ENCODE measurements at places on chromosomes 5 and 9. TPM values are rescaled to one million over a fixed set of nuclear protein-coding genes. Genes with fewer than 3 reads are reported as not detected.

DNA sequence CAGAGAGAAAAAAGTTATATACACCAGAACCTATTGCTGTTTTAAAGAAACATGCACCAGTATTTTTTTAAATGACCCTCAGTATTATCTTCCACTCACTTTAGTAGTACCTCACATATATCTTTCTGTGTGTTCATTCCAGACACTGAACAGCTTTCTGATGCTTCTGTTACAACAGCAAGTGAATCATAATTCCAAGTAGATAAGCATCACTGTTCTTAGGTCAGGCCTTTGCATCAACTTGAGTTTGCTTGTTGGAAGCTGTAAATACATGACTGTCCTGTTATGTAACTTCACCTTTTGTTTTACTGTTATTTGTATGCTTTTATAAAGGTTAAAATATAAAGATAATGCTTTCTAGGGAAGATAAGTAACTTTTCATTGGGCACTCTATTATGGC is 184.4 kb downstream of the ISL1 start:
- no peak for DNase-seq

- DNase-seq: no peak
Measured at GRCh38 chr9:92350740-92351133, 25.0 kb downstream of the CENPP start.

Gene SPEF2
- 6.1 TPM for total RNA-seq

GRCh38 chr5:133712562-133712961 is 100.2 kb upstream of the FSTL4 start:
- no peak for DNase-seq

Gene AGTPBP1
- total RNA-seq: 15.1 TPM

- DNase-seq: no peak
Measured at GRCh38 chr9:124590889-124591641, 83.9 kb upstream of the NR5A1 start.

GRCh38 chr5:23459214-23459613 is 48.2 kb upstream of the PRDM9 start:
- DNase-seq: no peak

Gene LHX6
- total RNA-seq: 4.6 TPM

DNA sequence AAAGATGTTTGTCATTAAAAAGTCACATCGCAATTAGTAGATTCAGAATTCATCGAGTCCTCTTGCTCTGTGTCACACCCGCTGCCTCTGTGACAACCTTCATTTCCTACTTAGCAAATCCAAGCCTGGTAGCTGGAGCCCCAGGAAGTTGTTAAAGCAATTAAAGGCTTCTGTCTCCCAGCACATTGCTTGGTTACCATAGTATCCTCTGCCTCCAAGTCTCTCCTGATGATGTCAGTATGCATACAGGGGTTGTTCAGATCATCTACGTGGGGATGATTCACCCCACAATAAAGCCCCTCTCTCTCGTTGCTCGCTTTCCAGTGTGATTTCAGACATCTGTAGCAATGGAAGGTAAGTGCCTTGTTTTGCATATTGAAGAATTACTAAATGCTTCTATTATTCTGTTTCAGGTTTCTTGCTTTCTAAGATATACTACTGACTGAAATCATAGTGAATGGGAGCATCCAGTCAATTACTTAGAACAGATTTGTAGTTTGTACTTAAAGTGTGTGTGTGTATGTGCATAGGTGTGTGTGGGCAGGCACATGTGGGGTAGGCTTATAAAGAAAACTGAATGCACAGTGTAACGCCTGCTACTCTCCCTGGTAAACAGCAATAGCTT is 52.9 kb downstream of the PAM start:
- no peak for DNase-seq

DNA sequence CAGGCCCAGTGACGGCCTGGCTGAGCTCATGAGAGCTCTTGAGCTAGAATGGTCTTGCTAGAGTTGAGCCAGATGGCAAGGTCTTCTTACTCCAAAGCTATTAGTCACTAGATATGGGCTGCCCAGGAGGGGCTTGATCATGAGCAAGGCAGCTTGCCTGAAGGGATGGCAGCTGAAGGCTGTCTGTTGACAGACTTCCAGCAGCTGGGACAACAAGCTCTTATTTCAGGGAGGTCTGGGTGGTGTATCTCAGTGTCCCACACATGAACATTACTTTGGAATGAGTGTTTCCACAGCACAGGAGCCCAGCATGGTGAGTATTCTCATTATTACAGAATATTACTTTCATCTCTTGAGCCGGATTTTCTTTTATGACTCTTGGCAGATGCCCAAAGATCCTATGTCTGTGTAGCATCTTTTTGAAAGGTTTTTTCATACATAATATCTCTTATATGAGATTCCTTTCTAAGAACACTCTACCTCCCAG is 414.1 kb downstream of the ARHGEF28 start:
- no peak for DNase-seq

- DNase-seq: no peak
Measured at GRCh38 chr9:94269264-94269663, 10.2 kb downstream of the ZNF169 start.

DNA sequence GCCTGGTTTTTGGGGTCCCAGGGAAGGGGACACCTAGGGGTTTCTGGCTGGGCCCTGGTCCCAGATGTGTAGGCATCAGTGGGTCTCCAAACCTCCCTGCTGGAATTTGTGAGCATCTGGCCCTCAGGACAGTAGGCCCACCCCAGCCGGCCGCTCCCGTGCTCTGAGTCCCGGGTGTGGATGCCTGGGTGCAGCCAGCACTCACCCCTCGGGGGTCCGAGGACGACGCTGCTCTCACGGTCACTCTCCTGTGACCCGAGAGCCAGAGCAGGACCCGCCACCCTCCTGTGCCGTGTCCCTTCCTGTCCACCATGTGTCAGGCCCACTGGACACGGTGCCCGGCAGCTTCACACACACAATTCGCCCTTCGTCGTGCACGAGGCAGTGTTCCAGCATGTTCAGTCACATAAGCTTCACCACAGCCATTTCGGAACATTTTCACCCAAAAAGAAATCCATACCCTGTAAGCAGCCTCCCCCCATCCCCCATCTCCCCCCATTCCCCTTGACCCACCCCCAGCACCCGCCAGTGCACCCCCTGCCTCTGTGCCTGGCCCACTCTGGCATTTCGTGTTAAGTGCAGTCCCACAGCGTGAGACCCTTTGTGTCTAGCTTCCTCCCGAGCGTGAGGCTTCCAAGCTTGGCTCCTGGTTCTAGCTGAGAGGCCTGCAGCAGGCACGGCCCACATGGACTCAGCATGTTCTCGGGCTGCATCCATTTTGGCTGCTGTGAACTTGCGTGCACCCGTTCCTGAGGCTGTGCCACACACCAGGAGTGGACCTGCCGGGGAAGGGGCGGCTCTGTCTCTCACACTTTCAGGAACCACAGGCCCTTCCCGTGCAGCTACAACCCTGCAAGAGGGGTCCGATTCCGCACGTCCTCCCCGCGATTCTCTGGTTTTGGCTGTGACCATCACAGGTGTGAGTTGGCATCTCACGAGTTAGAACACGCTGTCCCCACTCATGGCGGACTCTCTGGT is 40.5 kb downstream of the NKD2 start:
- DNase-seq: no peak

GRCh38 chr9:35464141-35465025 is 25.5 kb upstream of the RUSC2 start:
- no peak for DNase-seq

Gene SLC23A1
- total RNA-seq: not detected

DNA sequence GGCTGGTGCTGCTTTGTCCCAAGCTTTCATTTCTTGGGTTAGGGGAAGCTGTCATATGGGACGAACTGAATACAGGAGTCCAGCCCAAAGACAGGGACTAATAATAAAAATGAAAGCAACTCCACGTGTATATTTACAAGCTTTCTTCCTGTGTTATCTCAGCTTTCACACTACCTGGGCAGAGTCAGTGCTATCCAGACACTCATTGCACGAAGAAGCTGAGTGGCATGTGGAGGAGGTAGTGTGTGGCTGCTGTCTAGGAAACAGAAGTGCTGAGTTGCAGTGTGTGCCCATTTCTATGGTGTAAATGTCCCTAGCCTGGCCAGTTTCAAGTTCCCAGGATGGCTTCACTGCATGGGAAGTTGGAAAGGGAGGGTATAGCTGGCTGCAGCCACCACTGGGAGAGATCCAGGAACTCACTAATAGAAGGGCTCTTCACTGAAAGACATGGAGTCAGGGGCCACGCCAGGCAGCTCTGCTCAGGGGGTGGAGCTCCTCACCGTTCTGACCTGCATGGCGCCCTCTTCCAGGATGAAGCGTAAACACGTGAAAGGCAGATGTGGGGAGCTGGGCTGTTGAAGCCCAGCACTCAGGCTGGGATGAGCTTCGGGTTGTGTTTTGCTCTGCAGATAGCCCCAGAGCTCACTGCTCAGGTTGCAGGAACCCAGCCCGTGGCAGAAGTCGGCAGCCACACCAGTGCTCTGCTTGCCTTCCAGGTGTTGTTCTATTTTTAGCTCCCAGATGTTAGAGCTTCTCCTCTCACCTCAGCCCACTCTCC is 116.9 kb downstream of the IRX2 start:
- no peak for DNase-seq

Gene AP3S1
- 74.1 TPM for total RNA-seq

- no peak for DNase-seq
Measured at GRCh38 chr9:81636255-81636599, 53.1 kb downstream of the TLE1 start.

DNA sequence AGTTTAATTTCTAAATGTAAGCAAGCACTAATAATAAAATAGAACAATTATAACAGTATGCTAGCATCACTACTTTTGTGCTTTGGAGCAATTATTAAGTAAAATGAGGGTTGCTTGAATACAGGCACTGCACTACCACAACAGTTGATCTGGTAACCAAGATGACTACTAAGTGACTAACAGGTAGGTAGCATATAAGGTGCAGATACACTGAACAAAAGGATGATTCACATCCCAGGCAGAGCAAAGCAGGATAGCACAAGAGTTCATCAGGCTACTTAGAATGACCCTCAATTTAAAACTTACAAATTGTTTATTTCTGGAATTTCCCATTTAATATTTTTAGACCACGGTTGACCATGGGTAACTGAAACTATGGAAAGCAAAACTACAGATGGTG is 48.0 kb upstream of the RGS7BP start:
- no peak for DNase-seq

Gene PCDHGA5
- 0.38 TPM for total RNA-seq

- DNase-seq: no peak
Measured at GRCh38 chr5:171975262-171975876, 31.1 kb downstream of the FBXW11 start.

Gene NDST1
- 132 TPM for total RNA-seq

- no peak for DNase-seq
Measured at GRCh38 chr5:152364899-152365298, 40.2 kb downstream of the NMUR2 start.

Gene TMOD1
- 3.6 TPM for total RNA-seq

Gene RIMOC1
- 11.9 TPM for total RNA-seq

Gene BTNL9
- total RNA-seq: 5.3 TPM

DNA sequence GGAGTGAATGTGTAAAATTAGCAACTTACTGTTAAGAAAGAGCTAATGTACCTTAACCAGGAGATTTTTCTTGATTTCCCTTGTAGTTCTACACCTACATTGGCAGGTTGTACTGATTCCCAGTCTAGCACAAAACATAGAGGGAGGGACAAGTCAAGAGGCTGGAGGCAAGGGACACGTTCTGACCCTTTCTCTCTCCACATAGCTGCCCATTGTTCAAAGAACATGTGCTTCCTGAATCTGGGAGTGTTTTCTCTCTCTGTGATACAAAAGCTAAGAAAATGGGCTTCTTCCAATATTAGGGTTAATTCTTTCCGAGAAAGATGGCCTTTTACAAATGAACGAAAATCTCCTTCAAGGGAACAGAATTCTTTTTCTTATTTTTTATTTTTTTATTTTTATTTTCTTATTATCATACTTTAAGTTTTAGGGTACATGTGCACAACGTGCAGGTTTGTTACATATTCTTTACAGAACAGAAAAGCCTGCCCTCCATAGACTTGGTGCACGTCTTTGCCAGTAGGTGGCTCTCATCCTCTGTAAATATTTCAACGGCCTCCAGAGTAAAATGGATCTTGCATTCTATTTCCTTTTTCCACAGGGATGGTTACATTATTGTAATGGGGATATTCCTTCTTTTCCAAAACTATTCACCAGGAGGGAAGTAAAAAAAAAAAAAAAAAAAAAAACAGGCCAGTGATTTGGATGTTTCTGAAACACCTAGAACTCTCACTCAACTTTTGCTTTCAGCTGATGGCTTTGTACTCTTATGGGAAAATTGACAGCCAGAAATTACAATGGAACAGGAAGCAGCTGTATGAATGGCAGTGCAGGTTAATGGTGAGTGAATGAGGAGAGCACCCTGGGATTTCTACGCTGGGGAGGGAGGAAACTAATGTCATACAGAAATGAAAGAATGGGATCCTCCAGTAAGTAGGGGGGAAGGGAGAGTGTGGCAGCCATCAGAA is 13.1 kb upstream of the IFNA5 start:
- DNase-seq: no peak

Gene SNCAIP
- 3.2 TPM for total RNA-seq

Gene C5orf46
- not detected for total RNA-seq

DNA sequence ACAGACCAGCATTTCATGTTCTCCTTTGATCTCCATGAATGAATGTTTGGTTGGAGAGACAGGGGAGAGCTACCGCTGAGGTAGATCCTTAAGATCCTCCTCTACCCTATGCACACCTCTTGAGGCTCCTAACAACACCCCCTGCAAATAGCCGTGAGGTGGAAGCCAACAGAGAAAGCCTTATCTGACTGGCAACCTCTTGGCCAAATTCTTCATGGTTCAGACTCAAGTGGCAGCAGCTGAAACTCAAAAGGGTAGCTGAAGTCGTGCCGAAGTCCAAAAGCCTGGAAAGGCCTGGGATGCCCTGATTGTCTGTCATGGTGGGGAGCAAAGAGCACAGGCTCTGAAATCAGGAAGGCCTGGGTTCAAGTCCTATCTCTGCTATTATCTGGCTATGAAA is 184.9 kb downstream of the SEC61B start:
- DNase-seq: no peak

GRCh38 chr9:98763986-98764745 is 32.2 kb downstream of the ANKS6 start:
- DNase-seq: no peak

Gene PCDHGB6
- 5.7 TPM for total RNA-seq

DNA sequence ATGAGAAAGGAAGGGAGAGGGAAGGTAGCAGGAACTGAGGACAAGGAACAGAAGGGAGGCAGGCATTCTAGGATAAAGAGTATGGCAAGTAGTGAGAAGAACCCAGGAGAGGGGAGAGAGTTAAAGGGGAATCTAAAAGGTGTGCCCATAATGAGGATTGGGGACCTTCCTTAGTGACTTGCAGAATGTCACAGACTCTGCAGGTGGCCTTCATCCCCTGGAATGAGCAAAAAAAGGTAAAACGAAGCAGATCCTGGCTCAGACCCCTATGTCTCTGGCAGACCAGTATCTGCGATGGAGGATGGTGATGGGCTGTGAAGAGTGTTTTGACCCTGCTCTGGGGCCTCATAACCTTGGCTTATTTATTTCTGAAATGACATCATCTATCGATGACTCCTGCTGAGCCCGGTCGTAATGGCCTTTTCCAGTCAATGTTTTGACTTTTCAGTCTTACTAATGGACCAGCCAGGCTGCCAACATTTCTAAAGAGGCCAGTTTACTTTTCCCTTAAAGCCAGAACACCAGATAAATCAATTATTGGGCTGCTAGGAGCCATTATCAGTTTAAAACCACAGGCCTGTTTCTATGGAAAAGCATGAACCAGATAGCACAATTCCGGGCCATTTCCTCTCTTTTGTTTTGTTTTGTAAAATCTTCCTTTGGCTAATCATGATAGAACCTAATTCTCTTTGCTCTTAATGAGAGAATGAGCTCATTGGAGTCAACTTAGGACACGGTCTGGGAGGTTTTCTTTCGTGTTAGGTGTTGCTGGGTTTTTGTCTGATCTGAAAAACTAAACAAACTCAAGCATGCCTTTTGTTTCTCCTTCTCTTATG is 3.1 kb downstream of the TMOD1 start:
- no peak for DNase-seq

Data from esophagus squamous epithelium (tissue), 5 donors.